ENCODE measurements at places on chromosomes 13 and 19.

GRCh38 chr19:40603389-40604170 lies 2.4 kb downstream of the LTBP4 start:
- peak; percentile 96 for DNase-seq

DNA sequence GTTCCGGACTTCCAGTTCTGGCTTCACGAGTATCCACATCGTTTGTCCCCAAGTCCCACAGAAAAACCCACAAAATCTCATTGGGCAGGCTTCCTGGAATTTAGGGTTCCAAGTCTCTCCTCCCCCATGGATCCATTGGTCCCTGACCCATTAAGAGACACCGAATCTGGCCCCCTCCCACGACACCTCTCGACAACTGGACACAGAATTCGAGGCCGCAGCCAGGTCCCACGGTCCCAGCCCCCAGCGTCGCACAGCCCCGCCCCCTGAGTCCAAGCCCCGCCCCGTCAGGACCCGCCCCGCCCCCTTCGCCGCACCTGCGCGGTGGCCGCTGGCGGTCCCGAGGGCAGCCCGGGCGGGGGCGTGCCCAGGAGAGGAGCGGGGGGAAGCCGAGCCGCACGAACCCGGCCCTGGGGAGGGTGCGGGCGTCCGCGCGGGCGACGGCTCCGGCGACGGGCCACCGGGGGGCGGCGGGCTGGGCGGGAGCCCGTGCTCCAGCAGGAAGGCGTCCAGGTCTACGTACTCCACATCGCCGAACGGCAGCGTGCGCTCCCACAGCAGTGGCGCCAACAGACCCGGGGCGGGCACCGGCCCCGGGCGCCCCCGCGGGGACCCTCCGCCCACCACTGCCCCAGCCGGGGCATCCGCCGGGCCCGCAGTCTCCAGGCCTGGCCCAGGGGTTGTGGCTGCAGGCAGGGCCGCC lies 1.8 kb downstream of the DBP start:
- DNase-seq: peak; percentile 39

DNA sequence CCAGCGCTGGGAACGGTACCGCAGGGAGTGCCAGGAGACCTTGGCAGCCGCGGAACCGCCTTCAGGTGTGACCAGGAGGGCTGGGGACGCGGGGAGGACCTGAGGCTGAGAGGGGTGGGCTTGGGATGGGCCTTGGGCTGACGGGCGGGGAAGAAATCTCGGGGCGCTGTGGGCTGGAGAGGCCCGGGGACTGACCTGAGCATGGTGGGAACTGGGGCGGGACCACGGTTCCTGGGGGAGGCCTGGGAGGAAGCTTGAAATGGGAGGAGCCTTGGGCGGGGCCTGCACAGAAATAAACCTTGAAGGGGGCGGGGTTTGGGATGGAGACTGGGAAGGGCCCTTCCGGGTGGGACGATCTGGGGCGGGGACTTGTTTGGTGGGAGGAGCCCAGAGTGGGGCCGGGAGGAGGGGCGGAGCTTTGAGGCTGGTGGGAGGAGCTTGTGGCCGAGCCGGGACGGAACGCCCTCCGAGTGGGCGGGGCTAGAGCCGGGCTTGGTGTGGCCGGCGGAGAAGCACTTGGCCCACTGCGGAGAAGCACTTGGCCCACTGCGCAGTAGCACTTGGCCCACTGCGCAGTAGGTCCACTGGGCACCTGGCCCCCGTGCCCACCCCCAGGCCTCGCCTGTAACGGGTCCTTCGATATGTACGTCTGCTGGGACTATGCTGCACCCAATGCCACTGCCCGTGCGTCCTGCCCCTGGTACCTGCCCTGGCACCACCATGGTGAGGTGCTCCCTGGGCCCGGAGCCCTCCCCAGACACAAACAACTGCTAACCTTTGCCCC lies 2.8 kb downstream of the GIPR start:
- DNase-seq: no peak

GRCh38 chr13:109672545-109672944 lies 113.8 kb downstream of the IRS2 start:
- DNase-seq: no peak

DNA sequence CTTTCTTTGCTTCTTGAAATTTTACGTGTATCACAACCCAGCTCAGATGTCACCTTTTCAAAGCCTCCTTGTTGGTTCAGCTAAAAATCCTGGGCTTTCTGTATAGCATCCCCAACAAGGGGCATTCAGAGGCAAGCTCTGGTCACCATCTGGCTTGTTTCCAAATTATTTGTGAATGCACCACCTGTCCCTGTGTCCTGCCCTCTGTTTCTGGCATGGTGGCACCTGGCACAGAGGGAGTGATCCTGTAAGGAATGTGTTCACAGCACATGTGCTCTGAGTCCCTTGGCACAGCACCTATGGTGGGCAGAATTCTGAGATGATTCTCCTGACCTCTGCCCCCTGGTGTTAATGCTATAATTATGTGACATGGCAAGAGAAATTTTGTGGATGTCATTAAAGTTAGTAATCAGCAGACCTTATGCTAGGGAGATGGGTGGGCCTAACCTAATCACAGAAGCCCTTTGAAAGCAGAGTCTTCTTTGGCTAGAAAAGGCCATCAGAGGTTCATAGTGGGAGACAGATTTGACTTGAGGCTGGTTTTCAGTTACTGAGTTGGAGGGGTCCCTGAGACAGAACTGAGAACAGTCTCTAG lies 76.3 kb downstream of the ZNF429 start:
- no peak for DNase-seq

- no peak for DNase-seq
Measured at GRCh38 chr19:30148039-30148790, 206.2 kb downstream of the URI1 start.

DNA sequence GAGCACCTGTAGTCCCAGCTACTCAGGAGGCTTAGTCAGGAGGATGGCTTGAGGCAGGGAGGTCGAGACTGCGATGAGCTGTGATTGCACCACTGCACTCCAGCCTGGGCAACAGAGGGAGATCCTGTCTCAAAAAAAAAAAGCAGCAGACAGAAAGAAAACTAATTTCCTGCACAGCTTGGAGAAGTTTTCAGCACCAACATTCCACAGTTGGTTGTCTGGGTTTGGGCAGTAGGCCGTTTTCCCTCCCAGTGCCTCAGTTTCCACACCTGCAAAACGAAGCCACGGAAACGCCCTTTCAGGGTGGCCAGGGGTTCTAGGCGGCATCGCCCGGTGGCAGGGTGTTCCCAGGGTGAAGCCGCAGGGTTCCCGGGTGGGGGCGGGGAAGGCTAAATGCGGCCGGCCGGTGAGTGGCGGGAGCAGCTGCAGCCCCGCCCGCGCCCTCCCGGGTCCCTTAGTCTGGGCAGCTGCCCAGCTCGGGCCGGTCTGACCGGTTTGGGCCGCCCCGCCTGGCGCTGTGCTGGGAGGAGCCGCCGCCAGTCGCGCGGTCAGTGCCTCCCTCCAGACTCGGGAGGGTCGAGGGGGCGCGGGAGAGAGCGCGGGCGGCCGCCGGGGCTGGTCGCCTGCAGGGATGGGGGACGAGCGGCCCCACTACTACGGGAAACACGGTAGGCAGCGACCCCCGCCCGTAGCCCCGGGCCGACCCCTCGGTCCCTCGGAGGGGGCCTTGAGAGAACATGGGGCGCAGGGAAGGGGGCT lies at the start of gene SLC44A2:
Gene SLC44A2, plus strand, starts transcription at position 551 of the 759 bp plus-strand sequence. Its CDS starts 81 bp downstream, at position 632.
- no peak for DNase-seq

DNA sequence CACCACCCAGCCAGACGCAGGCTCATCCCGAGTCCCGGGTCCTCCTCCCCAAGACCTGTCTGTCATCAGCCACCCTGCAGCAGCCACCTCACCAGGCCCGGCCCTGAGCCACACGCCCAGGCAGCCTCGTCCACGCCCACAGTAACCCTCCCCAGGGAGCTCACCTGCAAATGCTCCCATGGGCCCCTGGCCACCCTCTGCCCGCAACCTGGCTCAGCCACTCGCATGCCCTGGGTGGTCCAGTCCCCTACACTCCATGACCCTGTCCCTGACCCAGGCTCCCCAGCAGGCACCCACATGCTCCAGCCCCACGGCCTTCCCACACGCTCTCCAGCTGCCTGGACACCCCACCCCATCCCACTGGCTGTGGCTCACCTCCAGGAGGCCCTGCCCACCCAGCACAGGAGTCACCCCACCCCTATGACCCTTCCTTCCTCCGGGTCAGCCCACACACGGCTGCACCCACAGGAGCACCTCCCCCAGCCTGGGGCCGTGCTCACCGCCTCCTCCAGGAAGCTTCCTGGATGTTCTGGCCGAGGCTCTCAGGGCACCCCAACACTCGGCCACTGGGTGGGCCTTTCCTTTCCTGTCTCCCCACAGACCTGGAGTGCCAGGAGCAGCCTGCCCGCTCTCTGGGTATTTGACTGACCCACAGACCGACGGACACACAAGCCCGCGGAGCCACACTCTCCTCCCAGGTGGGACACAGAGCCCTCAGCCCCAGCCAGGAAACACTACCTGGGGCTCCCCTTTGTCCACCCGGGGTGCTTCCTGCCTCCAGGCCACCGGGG lies 3.6 kb downstream of the TMEM259 start:
- DNase-seq: no peak

All from central memory CD8-positive, alpha-beta T cell (primary cell).